ENCODE measurements at places on chromosomes 4 and X. TPM values are rescaled to one million over a fixed set of nuclear protein-coding genes. Genes with fewer than 3 reads are reported as not detected.

DNA sequence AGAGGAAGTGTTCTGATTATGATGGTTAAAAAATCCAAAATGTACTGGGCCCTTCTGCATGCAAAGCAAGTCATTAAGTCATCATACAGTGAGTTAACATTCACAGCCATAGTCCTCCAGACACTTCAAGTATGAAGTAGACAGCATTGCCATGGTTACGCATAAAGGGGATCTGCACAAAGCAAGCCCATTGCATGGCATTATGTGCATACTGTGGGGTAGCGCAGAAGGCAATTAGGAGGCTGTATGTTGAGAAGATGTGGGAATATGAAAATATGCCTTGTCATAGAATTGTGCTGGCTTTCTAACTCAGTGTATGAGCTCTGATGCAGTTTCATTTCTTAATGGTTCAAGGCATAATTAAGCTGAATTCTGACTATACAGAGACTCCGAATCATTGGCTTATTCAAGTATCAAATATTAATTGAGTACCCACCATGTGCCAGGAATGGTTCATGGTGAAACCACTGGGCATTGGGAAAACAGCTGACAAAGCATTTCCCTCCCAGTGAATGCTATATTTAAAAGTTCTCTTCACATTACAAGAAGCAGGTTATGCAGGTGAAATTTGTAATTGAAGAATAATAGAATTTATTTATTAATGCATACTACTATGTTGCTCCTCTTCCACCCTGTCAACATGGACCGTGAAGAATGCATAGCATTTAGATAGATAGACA is 588.9 kb downstream of the ZNF674 start:
- no peak for DNase-seq

DNA sequence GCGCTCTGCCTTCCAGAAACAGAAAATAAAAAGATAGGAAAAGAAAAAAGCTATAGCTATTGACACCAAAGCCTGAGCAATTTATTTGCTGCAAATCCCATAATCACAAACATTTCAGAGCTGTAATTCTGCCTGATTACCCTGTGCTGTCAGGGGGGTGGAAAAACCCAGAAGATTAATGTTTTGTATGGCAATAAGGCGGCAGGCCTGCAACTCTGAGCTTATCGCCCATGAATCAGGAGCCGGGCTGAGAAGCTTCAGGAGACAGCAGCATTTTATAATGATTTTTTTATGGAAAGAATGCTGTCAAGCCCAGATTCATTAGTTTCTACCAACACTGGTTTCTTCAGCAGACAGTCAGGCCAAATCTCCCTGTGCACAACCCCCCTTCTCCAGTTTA is 82.6 kb upstream of the TMEM164 start:
- no peak for DNase-seq

GRCh38 chrX:13128104-13128503 is 83.7 kb upstream of the FAM9C start:
- no peak for DNase-seq

- DNase-seq: no peak
Measured at GRCh38 chr4:140305053-140305452, 68.4 kb upstream of the SCOC start.

GRCh38 chr4:6560416-6561172 is 14.4 kb upstream of the MAN2B2 start:
- DNase-seq: no peak

GRCh38 chrX:115324194-115324593 is 34.7 kb downstream of the LUZP4 start:
- no peak for DNase-seq

DNA sequence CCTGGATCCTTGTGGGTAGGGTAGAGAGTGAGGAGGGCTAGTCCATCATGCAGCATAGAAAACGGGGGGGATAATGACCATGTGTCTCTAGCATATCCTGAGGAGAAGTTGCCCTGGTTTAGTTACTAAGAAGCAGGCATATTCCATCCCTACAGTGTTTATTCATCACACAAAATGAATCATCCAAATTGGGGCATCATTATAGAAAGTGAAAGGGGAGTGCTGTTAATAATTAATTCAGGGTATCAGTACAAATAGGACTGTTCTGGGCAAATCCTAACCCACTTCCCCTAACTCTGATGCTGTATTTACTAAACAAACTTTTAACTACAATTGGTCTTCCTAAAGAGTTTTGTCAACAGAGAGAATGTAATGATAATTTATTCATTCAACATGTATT is 281.1 kb upstream of the ARX start:
- DNase-seq: no peak

DNA sequence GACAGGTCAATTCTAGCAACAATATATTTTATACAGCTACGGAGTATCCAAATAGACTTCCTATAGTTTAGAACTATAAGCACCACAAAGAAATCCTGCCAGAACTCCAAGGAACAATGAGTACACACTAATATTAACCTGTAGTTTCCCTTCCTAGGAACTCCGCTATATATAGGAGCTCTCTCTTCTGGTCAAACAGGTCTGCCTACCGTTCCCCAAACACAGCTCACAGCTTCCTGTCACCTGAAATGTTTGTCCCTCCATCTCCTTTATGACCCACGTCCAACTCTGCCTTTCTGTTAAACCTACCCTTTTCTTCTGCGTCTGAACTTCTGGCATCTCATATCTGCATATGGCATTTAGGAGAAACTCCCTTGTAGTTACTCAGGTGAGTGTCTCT is 10.5 kb upstream of the GJB1 start:
- no peak for DNase-seq

GRCh38 chr4:54231768-54232688 is 2.9 kb downstream of the PDGFRA start:
- DNase-seq: peak; percentile 52

DNA sequence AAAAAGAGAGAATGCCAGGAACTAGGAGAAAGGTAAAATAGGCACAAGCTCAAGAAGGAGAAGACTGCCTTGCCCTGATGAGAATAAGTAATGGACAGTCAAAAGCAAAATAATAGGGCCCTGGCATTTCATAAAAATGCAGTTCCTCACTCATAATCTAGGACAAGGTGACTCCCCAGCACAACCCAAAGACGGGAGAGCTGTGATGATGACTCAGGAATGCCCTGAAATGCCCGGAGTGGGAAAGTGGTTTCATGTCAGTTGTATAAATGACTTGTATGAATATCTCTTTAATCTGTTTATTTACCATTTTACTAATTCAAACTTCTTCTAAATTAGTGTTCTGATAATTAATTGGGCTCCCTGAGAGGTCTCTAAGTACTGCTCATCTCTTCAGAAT is 28.8 kb upstream of the SETD7 start:
- no peak for DNase-seq

- DNase-seq: no peak
Measured at GRCh38 chrX:13898603-13899002, 81.7 kb upstream of the GPM6B start.

- no peak for DNase-seq
Measured at GRCh38 chrX:8748855-8749254, 16.9 kb upstream of the ANOS1 start.

DNA sequence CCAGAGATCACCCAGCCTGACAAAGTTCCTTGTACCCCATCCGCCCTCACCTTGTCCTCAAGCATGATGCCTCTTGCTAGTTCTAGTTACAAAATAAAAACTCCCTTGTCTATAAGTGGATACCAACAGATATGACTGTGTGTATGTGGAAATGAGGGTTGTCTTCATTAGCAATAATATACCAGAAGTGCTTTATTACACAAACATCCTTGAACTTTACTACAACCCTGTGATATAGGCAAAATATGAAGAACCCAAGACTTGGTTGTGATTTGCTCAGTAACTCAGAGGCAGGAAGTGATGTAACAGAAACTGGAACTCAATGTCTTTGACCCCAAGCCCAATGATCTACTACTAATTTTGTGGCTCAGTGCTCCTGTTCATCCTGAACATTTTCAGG is 97.6 kb downstream of the AKAP4 start:
- DNase-seq: no peak

DNA sequence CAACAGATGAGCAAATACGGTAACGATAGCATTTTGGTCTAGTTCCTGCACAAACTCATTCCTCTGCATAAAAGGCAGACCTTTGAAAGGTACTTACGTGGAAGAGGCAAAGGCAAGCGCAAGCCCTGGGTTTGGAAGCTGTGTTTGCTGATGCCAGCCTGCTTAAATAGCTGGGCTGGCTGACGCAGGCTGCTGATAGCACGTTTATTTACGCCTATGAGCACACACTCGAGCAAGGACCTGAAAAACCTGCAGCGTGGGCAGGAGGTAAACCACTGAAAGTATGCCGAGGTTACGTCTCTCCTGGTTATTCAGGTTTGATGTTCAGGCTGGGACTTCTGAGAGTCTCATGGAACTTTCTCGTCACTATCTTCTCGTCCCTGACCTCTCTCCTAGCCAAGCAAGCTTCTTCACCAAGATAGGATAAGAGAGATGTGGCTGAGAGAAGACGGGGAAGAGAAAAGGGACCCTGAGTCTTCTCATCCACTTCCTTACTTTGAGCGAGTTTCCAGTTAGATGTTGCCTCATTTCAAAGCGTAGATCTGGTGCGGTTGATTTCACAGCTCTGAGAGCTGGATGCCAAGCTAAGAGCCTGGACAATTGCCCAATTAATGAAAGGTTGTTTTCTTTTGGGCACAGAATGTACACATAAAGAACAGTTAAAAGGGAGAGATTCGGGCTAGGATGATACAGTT is at the start of gene HOPX:
Gene HOPX (minus strand): TSS at position 139 of the 695 bp plus-strand sequence. CDS start 23,480 bp downstream, outside the sequence.
- peak; percentile 71 for DNase-seq

DNA sequence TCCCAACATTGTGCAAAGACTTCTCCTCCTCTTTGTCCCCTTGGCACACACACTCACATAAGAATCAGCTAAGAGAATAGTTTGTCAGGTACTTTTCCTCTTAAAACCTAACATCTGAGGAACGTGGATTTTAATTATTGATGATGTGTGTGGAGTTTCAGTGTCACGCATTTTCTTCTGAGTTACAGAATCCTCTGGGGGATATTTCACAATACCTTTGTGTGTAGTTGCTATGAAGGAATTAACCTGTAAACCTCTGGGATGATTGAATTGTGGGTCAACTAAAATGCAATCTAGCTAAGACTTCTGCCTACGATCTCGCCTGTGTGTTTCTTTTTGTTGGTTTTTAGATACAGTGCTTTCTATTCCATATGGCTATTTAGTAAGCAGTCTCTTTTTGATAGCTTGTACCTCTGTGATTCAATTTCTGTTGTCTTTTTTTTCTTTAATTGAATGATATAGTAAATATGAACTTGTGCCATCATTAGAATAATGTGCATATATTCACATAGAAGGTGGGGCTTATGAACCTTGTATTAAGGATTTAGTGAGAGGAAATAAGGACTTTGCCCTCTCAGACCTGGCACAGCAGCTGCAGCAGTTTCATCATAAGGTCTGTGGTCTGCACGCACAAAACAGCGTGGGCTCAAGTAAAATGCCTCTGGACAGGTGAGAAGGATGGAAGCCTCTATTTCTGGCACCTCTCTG is 99.2 kb downstream of the TSPAN7 start:
- DNase-seq: no peak

DNA sequence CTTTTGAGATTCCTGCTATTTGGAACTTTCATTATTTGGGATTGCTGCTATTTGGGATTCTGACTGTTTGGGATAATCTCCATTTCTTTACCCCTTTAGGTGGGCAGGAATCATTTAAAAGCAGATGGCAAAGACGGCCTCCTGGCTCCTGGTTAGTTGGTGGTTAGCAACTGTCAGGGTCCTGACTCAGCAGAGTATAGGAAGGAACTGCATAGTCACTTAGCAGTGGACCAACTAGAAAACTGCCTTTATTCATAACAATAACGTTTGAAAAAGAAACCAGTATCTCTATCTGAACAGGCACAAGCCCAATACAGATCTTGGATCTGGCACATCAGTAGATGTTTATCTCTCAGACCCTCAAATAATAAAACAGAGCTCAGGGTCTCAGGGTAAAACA is 469.7 kb upstream of the FGF16 start:
- DNase-seq: no peak

- DNase-seq: no peak
Measured at GRCh38 chr4:95283320-95283719, 265.5 kb downstream of the UNC5C start.

DNA sequence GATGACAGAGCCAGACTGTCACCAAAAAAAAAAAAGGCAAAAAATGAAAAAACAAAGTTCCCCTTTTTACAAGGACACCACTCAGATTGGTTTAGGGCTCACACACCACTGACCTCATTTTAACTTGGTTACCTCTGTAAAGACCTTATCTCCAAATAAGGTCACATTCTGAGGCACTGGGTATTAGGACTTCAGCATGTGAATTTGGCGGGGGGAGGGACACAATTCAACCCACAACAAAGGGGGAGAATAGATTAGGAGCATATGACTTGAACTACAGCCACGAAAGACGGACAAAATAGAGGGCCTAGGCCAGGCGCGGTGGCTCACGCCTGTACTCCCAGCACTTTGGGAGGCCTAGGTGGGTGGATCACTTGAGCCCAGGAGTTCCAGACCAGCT is 31.0 kb upstream of the ARAF start:
- no peak for DNase-seq

DNA sequence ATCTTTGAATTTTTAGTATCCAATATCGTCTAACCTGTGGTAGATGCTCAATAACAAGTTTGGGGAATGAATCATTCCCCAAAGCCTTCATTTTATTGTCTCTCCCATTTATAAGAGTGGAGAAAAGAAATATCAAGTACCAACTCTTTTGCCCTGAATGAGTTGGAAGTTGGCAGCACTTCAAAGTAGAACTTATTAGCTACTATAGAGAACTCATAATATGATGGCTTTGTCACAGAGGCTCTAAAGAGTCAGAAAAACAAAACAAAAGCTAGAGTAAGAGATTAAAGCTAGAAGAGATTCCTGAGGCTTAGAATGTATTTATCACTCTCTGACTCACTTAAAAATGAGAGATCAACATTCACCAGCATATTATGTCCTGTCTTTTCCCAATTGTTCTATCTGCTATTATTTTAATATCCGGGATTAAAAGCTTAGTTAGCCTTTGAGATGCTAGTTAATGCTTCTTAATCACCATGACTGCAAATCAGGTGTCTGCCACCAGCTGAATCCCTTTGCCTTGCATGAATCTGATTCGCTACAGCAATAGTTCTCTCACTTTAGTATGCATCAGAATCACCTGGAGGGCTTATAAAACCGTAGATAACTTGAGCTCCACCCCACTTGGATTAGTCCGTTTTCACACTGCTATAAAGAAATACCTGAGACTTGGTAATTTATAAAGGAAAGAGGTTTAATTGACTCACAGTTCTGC is 77.9 kb downstream of the PALLD start:
- DNase-seq: no peak

The TLR3 gene
- 3.8 TPM for total RNA-seq

The MTCP1 gene
- 1.3 TPM for total RNA-seq

The WDFY3 gene
- 90.6 TPM for total RNA-seq

The USP51 gene
- 0.17 TPM for total RNA-seq

The AFF2 gene
- 3.5 TPM for total RNA-seq

The PCDH19 gene
- total RNA-seq: 2.1 TPM

The JADE1 gene
- total RNA-seq: 13.5 TPM

The NUDT11 gene
- 2.3 TPM for total RNA-seq

The TMEM271 gene
- total RNA-seq: 3.6 TPM

The CORIN gene
- total RNA-seq: 0.15 TPM

The SMR3A gene
- not detected for total RNA-seq

The CXorf65 gene
- total RNA-seq: 1.9 TPM

The GRID2 gene
- not detected for total RNA-seq

The HHIP gene
- total RNA-seq: not detected

All from lower leg skin (tissue), 4 donors.